ENCODE measurements at places on chromosomes 7 and 10.

DNA sequence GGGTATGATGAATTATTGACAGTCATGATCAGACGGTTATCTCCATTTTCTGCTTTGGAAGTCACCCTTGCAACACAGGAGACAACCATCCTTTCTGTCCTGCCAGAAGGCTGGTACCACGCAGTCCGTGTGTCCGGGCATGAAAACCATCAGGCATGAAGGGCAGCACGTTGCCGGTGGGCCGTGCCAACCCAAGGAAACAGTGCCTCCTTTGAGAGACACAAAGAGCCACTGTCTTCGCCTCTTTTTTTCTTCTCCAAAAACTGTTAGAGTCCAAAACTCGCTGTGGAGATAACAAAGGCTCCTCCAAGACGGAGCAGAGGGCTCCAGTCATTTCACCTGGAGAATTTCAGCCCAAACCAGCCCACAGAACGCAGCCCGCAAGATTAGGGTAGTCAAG is 60.4 kb upstream of the ARHGAP21 start:
- no peak for DNase-seq

- no peak for DNase-seq
These were observed 41.9 kb upstream of the IL15RA start for GRCh38 chr10:6019010-6019782.

DNA sequence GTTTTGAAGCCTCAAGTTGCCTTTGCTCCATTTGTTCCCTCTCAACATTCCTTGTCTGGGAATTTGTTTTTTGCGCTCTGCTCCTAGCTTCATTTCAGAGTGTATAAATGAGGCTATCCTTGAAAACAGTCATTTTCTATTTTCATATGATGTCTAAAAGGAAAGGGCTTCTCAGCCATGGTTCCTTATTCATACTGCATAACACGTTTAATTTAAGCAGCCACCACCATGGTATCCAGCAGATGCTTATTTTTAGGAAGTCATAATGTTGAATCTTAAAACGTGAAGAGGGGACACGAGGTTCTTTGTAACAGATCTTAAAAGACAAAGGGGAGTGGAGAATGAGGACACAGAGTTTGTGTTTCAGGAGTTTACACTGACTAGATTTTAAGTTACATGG is 14.5 kb downstream of the POU6F2 start:
- no peak for DNase-seq

GRCh38 chr10:71679425-71679824 is 40.2 kb downstream of the C10orf105 start:
- DNase-seq: no peak

GRCh38 chr10:74381291-74381853 is 230.4 kb downstream of the ADK start:
- DNase-seq: no peak

DNA sequence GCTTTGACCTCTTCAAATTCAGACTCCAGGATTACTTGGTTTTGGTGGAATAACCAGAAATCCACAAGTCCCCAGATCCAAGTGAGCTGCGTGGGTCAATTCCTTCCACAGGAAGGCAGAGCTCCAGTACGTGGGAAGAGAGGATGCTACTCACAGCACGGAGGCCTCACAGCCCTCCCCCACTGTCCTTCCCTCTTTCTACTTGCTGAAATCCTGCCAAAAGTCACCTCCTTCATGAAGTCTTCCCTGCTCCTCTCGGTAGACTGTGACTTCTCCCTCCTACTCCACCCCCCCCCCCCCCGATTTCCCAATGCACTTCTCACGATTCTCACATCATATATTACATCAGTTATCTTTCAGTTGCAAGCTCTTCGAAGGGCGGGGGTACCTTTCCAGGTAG is 12.3 kb downstream of the CAMK2G start:
- no peak for DNase-seq

DNA sequence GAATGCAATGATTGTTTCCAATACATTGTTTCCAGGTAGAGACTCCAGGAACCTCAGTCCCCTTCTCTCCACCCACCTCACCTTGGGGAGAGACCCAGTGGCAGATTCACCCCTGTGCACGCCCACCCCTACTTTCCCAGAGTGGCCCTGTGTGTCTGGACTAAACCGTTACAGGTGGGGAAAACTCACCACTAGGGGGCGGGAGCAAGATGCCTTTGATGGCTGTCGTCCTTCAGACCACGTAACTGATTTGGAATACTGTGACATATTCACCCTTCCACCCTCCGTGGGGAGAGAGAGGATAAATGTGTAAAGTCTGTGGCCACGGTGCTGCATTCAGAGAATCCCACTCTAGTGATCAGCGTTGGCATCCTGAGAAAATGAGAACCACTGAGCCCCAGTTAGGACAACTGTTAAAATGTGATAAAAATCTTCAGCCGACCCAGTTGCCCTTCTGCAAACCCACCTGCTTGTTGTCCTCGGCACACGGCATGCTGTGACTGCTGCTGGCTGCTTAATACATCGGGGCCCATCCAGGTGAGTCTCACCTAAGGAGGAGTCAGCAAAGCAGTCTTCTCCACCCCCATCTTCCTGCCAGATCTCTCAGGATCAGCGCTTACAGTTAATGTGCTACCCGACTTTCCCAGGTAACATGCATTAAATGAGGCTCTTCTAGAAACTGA is 41.5 kb upstream of the NMT2 start:
- no peak for DNase-seq

- DNase-seq: no peak
These were observed 29.6 kb downstream of the AMZ1 start for GRCh38 chr7:2717293-2718261.

GRCh38 chr7:37484426-37485073 is 35.9 kb upstream of the ELMO1 start:
- no peak for DNase-seq
